ENCODE measurements at places on chromosomes 12 and 14. TPM values are rescaled to one million over a fixed set of nuclear protein-coding genes. Genes with fewer than 3 reads are reported as not detected.

GRCh38 chr14:80776186-80776585 is 165.4 kb downstream of the CEP128 start:
- DNase-seq, result no peak
- H3K27ac ChIP-seq, result no peak overlapping the region

DNA sequence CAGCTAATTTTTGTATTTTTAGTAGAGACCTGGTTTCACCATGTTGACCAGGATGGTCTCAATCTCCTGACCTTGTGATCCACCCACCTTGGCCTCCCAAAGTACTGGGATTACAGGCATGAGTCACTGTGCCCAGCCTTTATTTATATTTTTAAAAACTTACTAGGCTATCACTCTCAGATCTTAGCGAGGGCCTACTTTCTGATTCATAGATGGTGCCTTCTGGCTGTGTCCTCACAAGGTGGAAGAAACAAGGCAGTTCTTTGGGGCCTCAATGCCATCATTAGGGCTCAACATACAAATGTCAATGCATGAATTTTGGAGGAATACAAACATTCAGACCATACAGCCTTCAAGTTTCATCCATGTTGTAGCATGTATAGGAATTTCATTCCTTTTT is 2.4 kb upstream of the DGLUCY start:
- H3K36me3 ChIP-seq, result no peaks in the 10 kb centered on the region
- no peak overlapping the region for H3K4me3 ChIP-seq
- no peak for DNase-seq
- peaks cover 38% of the 10 kb centered on the region for H3K4me1 ChIP-seq
- no peak overlapping the region for H3K27ac ChIP-seq

GRCh38 chr12:96164951-96165811 is 29.0 kb upstream of the ELK3 start:
- H3K27ac ChIP-seq, result peak overlapping the region; percentile 33
- H3K4me3 ChIP-seq, result no peak overlapping the region
- no peaks in the 10 kb centered on the region for H3K27me3 ChIP-seq

GRCh38 chr14:102973706-102974285 is 51.3 kb downstream of the AMN start:
- no peak overlapping the region for H3K27ac ChIP-seq
- H3K4me1 ChIP-seq, result no peaks in the 10 kb centered on the region
- no peak overlapping the region for H3K4me3 ChIP-seq
- no peaks in the 10 kb centered on the region for H3K27me3 ChIP-seq
- DNase-seq, result no peak

GRCh38 chr14:61347826-61348443 is 26.6 kb downstream of the PRKCH start:
- no peaks in the 10 kb centered on the region for H3K36me3 ChIP-seq
- no peaks in the 10 kb centered on the region for H3K27me3 ChIP-seq
- peaks cover 36% of the 10 kb centered on the region for H3K4me1 ChIP-seq
- DNase-seq, result no peak
- H3K27ac ChIP-seq, result peak overlapping the region; percentile 45

- H3K4me1 ChIP-seq, result peaks cover 57% of the 10 kb centered on the region
- H3K27me3 ChIP-seq, result no peaks in the 10 kb centered on the region
- no peak overlapping the region for H3K4me3 ChIP-seq
- DNase-seq, result no peak
- peak overlapping the region; percentile 76 for H3K27ac ChIP-seq
- no peaks in the 10 kb centered on the region for H3K36me3 ChIP-seq
Observed at GRCh38 chr14:103550451-103551337, 11.8 kb downstream of the BAG5 start.

DNA sequence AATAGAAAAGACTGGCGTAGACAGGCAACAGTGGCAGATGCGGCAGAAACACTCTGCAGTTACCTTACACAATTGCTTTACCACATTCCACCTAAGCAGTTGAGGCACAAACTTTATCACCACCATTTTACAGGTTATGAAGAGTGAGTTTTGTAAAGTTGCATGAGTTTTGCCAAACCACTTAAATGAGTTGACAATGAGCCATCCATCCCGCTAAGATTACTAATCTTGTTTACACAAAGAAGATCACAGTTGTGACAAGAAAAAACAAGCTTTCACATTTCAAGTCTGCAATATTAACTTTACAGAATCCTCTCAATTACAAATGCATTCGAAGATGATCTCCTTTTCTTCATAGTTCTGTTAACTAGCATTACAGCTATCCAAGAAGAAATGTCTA is 1.8 kb downstream of the TMCC3 start:
- no peaks in the 10 kb centered on the region for H3K27me3 ChIP-seq
- no peak overlapping the region for H3K27ac ChIP-seq
- H3K4me3 ChIP-seq, result peak overlapping the region; percentile 78
- DNase-seq, result no peak
- H3K4me1 ChIP-seq, result peaks cover 30% of the 10 kb centered on the region
- H3K36me3 ChIP-seq, result no peaks in the 10 kb centered on the region

GRCh38 chr12:56593909-56594621 is 36.1 kb downstream of the BAZ2A start:
- DNase-seq, result peak; percentile 46
- peaks cover 7% of the 10 kb centered on the region for H3K4me1 ChIP-seq
- H3K27me3 ChIP-seq, result no peaks in the 10 kb centered on the region
- H3K27ac ChIP-seq, result peak overlapping the region; percentile 56
- peaks cover 67% of the 10 kb centered on the region for H3K36me3 ChIP-seq

GRCh38 chr12:111313833-111314259 is 55.0 kb downstream of the PHETA1 start:
- H3K27ac ChIP-seq, result no peak overlapping the region
- peak; percentile 89 for DNase-seq
- H3K36me3 ChIP-seq, result no peaks in the 10 kb centered on the region
- H3K4me1 ChIP-seq, result peaks cover 3% of the 10 kb centered on the region

- DNase-seq, result no peak
- H3K27me3 ChIP-seq, result no peaks in the 10 kb centered on the region
- no peak overlapping the region for H3K27ac ChIP-seq
Observed at GRCh38 chr12:67852701-67853100, 136.5 kb upstream of the IFNG-AS1 start.

The ACVRL1 gene
- 62.4 TPM for total RNA-seq

The LRTM2 gene
- not detected for total RNA-seq

The CABP1 gene
- total RNA-seq, result 1.1 TPM

All from stomach (tissue), 19 donors.